ENCODE measurements at places on chromosomes 4 and X.

- no peak for DNase-seq
Observed at GRCh38 chr4:154313004-154313585, 178.5 kb downstream of the DCHS2 start.

DNA sequence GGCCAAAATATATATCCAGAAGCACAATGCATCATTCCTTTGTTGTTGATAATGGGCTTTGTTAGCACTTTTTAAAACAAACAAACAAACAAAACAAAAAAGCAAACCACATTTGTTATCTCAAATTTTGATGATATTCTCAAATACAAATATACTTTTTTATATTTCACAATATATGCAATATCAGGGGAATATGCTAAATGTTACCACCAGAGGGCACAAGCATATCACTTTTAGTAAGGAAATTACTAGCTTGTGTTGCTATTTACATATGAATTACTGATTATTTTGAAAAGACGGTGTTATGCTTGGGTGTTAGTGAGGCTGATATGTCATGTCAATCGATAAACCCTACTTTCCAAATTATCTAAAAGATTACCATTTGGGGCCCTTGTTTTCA lies 29.1 kb downstream of the RIPPLY1 start:
- DNase-seq = no peak

- no peak for DNase-seq
Observed at GRCh38 chrX:10555846-10556245, 64.5 kb downstream of the MID1 start.

- no peak for DNase-seq
Observed at GRCh38 chrX:50188859-50189600, 11.8 kb downstream of the AKAP4 start.

GRCh38 chrX:86194758-86195157 lies 46.5 kb downstream of the DACH2 start:
- DNase-seq = no peak

GRCh38 chr4:10203851-10204250 lies 87.3 kb upstream of the WDR1 start:
- DNase-seq = no peak

DNA sequence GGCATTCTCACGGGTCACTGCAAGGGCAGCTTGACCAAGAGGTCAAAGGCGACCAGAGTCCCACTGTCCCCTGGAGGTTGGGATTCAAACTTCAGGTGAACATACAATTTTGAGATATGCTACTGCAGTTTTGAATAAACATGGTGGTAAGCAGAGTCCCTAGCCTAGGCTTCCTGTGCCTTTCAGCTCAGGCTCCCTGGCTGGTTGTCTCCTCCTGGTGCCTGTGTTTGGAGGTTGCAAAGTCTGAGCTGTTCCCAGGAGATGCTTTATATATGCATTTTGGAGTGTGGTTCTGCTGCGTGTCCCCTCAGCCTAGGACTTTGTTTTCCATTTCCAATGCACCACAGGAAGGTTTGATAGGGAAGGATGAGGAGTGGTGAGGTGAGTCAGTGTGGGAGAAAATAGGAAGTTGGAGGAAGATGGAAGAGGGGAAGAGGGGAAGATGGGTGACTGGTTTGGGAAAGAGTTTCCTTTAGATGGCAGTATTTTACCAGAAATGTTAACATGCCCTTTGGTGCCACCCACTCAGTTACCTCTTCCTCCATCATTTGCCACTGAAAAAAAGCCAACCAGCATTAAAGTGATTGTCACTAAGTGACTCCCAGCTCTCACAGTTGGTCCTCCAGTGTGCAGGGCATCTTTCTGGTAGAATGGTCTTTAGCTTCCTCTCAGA lies 211.7 kb upstream of the AGTR2 start:
- DNase-seq = no peak
